Activated CD4-positive, alpha-beta T cell treated with anti-CD3 and anti-CD28 coated beads, Interleukin-2, amount 50 U/mL, for 16 hours (primary cell): ENCODE measurements at places on chromosomes 7 and 10.

GRCh38 chr7:138748666-138749065, 47.5 kb upstream of the SVOPL start:
- DNase-seq = no peak

- DNase-seq = peak; percentile 45
Observed at GRCh38 chr10:7956508-7956907, 98.0 kb upstream of the GATA3 start.

- DNase-seq = no peak
Observed at GRCh38 chr10:4790045-4790444, 36.0 kb upstream of the AKR1E2 start.

- DNase-seq = no peak
Observed at GRCh38 chr7:77993838-77994237, 195.3 kb downstream of the PHTF2 start.

- DNase-seq = no peak
Observed at GRCh38 chr7:150717814-150718420, 1.5 kb downstream of the GIMAP1 start.

DNA sequence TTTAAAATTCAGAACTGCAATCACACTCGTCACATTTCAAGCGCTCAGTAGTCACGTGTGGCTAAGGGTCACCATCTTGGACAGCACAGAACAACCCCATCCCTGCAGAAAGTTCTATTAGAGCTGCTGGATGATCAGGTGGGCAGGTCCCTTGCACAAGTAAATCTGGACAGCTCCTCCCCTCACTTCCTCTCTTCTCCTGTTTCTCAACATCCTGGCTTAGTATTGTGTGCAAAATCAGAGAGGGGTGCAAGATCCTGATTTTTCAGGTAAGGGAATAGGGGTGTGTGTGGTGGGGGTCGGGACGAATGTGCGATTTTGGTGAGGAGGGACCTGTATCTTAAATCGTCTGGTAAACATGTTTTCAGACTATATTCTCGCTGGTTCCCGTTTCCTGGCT, at the start of gene GIMAP4:
Gene GIMAP4 (plus strand): TSS at position 222 of the 400 bp plus-strand sequence. CDS start 2,512 bp downstream, outside the sequence.
- DNase-seq = peak; percentile 51

DNA sequence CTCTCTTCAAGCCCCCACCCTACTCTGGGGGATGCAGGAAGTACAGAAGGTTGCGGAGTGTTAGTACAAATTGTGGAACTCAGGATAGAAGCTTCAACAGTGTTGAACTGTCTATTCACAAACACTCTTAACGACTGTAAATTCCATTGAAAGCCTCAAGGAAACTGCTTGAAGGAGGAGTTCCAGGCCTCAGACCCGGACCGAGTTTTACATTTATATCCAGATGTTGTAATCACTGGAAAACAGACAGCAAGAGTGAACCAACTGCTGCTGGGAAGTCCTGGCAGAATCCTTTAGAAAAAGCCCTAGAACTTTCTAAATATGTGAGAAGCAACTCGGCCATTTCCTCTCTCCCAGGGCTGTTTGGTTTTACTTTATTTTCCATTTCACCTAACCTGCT, 84.1 kb upstream of the LRRC18 start:
- no peak for DNase-seq

- no peak for DNase-seq
Observed at GRCh38 chr7:25186436-25186835, 41.9 kb downstream of the NPVF start.

- no peak for DNase-seq
Observed at GRCh38 chr10:101563007-101563406, 25.1 kb downstream of the POLL start.

DNA sequence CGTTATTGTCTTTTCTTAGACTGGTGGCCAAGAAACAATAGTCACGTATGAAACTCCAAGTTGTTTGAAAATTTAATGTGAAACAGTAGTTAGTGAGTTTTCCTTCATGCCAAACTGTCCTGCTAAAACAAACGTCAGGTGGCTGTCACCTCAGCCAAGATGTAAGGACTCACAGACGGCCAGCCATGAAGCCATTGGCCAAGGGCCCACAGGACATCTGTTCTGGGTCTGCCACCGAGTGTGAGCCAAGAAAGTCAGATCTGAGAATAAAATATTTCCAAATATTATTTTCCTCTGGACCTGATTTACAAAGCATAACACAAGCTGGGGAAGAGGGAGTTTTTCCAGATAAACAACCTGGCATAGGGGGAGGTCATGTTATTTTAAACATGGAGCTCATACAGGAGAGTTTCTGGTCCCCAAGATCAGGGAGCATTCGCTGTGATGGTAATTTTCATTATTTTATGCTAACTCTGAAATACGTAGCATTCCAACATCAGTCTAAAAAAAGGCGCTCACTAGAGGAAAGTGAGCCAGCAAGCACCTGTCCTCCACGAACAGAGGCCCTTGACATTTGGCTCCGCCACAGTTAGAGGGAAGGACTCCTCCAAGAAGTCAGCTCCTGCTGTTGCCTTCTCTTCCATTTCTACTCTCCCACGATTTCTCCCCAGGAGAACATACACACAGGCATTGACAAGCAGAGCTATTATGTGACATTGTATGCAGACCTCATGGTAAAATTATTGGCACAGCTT, 38.9 kb upstream of the LANCL2 start:
- no peak for DNase-seq

GRCh38 chr10:95963202-95963990, 55.6 kb downstream of the CC2D2B start:
- DNase-seq = peak; percentile 26

- DNase-seq = no peak
Observed at GRCh38 chr7:47763063-47763974, 181.4 kb upstream of the TNS3 start.

DNA sequence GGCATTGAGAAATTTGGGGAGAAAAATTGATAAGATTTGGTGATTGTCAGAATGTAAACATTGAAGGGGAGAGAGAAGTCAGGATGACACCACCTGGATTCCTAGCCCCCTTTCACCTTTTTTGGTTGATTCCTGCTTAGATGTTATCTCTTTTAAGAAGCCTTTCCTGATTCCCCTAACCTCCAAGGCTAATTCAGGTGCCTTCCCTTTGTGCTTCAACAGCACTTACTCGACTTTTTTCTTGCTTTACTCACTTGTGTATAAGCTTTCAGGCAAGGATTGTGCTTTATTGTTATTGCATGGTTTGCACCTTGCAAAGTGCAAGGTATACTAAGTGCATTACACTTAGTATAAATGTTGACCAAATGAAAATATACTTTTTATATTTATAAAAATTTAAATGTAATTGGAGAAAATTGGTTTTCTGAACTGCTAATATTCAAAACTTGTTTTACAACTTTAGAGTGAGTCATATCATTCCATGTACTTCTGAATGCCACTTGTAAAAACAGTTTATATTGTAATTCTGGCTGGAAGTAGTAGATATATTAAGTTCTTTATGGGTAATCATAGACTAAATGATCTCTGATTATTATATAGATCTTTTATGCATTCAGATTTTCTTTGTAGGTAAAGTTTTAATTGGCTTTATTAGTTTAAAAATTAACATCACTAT, 13.2 kb downstream of the SHOC2 start:
- no peak for DNase-seq
